ENCODE measurements at places on chromosomes 2 and 18. TPM values are rescaled to one million over a fixed set of nuclear protein-coding genes. Genes with fewer than 3 reads are reported as not detected.

DNA sequence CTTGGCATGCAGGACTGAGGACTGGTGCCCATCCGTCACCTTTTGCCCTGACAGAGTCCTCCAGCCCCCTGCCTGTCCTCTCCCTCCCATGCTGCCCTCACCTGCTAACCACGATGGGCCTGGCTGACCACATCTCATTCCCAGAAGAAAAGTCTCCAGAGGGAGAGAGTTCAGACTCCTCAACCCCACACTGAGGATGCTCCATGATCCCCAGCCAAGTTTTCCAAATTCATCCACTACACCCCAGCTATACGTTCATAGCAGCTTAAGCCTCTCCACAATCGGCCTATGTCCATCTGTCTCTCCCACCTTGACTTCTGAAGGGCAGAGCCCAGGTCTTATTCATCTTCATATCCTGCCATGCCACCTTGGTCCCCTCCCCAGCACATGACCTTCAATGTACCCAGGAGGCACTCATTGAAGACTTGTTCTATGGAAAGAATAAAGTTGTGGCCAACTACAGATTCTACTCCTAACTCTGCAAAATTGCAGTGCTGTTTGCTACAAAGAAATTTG, 115.6 kb upstream of the ID2 start:
- DNase-seq = no peak

Gene GAL3ST2
- polyA plus RNA-seq = not detected

- peak; percentile 14 for DNase-seq
These were observed 795 bp upstream of the SETBP1 start for GRCh38 chr18:44679914-44680272.

DNA sequence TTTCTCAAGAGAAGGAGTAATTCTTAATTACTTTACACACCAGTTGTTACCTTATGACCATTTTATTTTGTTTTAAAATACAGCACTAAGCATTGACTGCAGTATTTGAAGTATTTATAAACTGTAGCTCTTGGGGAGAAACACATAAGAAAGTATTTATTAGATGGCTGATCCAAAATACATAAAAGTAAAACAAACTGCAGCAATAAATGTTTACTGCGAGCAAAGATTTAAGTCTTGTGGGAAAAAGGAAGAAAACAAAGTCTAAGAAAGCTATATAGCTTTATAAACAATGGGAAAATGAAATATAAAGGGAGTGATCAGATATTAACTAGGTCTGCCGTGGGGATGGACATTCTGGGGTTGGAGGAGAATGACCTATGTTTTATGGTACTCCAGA, 347.2 kb upstream of the ZC3H15 start:
- no peak for DNase-seq

DNA sequence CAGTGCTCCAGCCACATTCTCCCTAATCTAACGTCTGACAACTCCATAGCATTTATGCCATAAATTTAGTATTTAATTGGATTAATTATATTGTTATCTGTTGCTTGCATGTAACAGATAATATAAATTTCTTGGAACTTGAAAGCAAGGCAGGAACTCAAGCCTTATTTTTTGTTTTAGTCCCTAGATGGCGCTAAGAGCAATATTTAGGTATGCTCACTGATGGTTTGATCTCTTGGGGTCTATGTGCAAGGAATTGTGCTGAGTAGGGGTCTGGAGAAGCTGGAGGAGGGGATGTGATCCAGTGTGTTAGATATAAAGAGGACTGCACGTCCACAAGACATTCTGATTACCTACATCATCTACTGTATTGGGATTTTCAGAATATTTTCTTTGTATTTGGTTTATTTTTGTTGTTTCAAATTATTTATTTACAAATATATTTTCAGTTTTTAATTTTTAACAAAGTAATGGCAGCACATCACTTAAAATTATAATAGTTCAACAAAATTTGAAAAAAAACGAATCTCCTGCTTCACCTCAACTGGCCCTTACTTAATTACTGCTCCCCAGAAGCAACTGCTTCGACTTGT, 32.8 kb downstream of the KATNAL2 start:
- no peak for DNase-seq

DNA sequence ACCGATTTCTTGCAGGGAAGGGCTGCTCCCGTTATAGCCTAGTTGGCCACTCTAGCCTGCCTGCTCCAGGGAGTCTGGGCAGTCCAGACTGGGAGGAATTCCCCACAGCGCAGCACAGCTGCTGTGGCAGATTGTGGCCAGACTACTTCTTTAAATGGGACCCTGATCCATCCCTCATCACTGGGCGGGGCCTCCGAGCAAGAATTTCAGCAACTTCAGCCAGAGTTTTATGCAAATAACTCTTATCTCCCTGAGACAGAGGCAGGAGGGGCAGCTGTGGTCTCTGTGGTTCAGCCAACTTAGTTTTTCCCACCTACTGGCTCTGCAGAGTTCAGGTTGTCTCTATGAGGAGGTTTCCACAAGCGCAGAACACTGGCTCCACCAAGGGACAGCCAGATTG, 1583.2 kb downstream of the SUCLG1 start:
- no peak for DNase-seq

Gene SLC23A3
- not detected for polyA plus RNA-seq

DNA sequence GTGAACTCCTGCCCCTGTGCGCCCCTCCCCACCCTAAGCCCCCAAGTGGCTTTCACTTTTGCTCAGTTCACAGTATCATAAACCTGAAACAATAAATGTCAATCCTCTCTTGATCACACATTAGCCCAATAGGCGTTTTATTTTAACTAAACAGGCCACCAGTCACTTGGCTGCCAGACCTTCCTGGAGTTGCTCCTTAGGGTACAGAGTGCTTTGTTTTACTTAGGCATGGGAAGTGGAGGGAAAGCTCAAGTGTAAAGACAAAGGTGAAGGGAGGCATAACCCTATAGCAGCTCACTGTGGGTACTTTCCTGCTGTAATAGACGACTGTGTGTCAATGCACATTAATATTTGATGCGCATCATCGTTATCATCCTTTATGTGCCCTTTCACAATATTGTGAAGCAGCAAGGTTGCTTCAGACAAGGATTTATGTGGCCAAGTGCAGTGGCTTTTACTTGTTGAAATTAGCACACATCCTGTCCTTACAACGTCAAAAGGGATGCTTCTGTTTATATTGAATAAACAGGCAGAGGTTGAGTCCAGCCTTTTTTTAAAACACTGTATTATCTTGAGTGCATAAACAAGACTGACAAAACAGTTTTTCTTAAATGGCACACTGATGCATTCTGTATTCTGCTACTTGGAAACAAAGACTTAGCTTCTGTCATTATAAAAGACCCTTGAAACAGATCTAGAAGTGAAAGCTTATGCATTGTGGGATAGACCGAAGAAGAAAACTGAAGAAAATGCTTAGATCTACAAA, 168.5 kb downstream of the TMEFF2 start:
- no peak for DNase-seq

Gene SIX3
- polyA plus RNA-seq = not detected

- DNase-seq = no peak
These were observed 206.3 kb downstream of the LTBP1 start for GRCh38 chr2:33153008-33153407.

DNA sequence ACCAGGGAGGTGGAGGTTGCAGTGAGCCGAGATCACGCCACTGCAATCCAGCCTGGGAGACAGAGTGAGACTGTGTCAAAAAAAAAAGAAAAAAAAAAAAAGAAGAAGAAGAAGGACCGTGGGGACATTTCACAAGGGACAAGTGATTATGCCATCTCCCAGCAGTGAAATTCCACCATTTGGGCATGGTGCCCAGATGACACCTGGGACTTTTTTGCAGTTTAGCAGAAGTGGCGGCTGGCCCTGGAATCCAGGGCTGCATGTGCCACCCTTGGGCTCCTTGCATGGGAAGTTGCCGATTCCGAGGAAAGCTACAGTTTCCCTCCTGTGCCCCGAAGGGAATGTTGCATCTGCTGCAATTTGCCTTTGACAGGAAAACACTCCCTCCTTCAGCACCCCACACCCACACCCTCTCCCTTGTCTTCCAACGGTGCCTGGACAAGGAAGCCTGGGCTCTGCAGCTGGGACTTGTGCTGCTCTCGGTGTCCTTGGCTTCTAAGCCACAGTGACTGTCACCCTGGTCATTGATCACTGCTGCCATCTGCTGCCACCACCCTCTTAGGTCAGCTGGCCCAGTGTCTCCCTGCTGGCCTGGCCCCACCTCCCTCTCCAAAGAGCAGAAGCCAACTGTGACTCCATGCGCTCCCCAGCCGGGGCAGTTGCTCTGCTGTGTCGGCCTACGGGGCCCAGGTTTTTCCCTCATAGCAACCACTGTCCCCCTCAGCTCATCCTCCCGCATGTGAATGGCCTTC, 56.4 kb upstream of the LRRC30 start:
- no peak for DNase-seq

Gene MALT1
- polyA plus RNA-seq = 42.7 TPM

Gene ANO7
- not detected for polyA plus RNA-seq

DNA sequence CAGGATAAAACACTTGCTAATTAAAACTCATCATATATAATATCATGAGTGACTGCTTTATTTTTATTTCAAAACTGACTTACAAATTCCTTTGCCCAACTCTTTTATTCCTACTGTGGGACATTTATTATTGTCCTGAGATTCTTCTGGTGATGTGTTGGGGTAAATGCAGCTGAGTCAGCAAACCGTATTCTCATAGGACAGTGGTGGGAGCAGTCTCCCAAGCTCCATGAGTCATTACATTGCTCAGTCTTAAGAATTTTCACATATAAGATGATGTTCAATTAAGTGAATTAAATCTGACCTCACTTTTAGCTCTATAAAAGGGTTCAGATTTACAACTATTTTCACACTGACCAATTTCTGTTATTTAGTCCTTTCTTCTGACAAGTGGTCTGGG, 1530.7 kb downstream of the LRP1B start:
- no peak for DNase-seq

GRCh38 chr2:30963184-30963583, 155.9 kb upstream of the CAPN13 start:
- no peak for DNase-seq

Data from CD4-positive, CD25-positive, alpha-beta regulatory T cell (primary cell).